ENCODE measurements at places on chromosomes 7 and 10.

- DNase-seq: no peak
These were observed 218.2 kb downstream of the RELN start for GRCh38 chr7:103771294-103771693.

DNA sequence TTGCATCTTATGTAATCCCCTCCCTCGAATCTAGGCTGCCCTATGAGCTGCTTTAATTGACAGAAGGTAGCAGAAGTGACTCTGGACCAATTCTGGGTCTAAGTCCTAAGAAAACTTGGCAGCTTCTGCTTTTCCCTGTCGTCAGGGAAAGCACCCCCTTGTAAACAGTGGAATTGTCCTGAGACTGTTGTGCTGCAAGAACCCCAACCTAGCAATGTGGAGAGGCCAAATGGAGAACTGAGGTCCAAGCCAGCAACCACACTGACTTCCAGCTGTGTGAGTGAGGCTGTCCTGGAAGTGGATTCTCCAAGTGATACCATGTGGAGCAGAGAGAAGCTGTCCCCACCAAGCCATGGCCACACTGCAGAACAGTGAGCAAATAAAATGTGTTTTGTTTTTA, 75.5 kb downstream of the ARHGAP22 start:
- DNase-seq: no peak

- DNase-seq: no peak
These were observed 55.5 kb upstream of the ABLIM1 start for GRCh38 chr10:114713525-114714090.

DNA sequence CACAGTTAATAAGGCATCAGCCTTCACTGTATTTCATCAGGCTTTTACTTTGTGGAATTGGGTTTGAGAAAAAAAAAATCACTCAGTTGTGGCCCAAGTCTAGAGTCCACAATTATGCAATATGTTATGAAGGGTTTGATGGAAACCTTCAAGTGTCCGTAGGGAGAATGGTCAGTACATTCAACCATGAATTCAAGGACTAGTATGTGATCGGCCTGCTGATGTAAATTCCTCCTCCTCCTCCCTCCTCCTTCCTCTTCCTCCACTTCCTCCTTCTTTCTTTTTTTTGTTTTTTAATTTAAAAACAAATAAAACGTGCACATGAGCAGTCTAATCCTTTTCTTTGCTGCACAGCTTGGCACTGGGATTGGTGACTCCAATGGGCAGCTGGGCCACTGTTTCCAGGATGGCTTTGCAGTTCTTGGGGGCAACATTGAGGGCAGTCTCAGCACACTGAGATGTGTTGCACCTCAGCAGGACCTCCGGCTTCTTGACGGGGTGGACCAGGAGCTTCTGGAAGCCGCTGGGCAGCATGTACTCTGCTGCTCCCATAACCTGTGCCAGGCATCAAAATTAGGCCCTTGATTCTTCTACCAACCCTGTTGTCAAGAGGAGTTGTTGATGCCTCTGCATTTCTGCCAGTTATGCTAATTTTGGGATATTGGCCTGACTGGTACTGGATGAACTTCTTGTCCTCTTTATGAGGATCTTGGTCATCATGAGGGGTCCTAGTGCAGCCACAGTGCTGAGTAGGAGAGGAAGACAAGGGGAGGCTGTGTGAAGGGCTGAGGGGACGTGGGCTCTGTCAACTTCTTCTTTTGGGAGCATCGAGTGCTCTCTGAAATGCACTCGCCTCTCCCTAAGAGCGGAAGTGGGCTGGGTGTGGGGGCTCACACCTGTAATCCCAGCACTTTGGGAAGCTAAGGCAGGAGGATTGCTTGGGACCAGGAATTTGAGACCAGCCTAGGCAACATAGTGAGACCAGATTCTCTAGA, 9.3 kb upstream of the IL2RA start:
- DNase-seq: no peak
